Activated naive CD4-positive, alpha-beta T cell (primary cell): ENCODE measurements at places on chromosomes 6 and 20.

DNA sequence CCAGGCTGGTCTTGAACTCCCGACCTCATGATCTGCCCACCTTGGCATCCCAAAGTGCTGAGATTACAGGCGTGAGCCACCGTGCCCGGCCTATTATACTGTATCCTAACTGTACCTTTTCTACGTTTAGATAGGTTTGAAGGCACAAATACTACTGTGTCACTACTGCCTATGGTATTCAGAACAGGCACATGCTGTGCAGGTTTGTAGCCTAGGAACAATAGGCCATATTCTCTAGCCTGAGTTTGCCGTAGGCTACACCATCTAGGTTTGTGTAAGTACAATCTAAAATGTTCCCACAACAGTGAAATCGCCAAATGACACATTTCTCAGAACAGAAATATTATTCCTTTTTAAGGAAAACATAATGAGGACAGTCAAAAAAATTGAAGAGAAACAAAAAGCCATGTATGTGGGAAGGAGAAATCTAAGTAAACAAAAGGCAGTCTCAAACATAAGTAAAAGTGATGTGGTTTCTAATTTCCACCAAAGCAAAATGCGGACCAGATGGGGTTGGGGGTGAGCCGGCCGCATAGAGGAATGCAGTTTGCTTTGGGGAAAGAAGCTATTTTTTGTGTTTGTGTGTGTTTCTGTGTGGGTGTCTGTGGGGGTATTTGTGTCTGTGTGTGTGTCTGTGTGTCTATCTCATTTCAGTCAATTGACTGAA lies 192.6 kb upstream of the SALL4 start:
- no peak for DNase-seq

DNA sequence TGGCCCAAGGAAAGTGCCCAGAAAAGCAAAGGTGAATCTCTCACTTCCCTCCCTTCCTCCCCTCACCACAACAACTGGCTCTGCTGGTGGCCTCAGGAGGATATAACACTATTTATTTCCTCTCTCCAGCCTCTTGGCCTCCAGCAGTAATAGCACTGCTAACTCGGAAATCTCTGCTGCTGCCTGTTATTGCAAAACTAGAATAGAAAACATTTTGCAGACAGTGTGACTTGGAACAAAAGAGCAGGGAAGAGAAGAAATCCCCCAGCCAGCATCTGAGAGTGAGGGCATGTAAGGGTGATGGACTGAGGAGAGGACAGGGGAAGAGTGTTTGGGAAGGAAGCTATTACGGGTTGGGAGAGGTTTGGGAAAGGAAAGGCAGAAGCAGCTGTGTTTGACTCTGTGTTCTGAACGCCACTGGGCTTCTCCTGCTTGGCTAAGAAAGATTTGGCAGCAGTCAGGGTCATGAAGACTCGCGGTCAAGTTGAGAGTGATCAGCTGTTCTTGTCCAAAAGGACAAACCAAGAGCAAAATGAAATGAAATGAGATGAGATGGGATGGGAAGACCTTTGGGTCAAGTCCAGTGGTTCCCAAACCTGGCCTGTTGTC lies 81.0 kb upstream of the SNX9 start:
- no peak for DNase-seq

GRCh38 chr6:16338577-16339264 lies 100.3 kb downstream of the GMPR start:
- no peak for DNase-seq

DNA sequence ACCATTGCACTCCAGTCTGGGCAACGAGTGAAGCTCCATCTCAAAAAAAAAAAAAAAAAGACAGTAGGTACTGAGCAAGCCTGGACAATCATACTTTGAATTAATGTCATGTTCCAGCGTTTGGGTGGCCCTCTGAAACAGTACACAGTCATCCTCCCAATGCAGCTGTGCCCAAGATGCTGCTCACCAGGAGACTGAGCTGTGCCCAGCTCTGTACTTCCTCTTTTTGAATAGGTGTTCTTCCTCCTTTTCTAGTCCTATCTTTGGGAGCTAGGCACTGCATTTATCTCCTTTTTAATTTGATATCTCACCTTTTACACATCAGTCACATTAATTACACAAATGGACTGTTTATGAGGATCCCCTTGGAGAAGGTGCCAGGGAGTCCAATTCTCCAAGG lies 101.5 kb downstream of the RPP40 start:
- no peak for DNase-seq

GRCh38 chr6:57017841-57018240 lies 28.7 kb upstream of the KIAA1586 start:
- no peak for DNase-seq

DNA sequence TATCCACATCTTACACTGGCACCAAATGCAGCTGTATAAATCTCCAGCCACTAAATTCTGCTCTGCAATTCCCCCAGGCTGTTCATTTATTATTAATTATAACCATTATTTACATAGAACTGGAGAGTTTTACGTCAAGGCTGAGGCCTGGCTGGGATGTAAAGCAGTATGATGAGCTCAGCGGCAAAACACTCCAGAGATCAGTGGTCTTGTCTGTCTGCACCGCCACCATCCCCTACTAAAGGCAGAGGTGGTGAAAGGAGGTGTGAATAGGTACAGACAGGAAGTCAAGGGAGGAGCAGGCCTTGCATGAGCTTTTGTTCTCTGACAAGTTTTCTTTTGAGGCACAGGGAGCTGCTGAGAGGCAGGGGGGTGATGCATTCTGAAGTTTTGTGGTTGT lies 159.9 kb upstream of the PCSK2 start:
- DNase-seq = no peak

DNA sequence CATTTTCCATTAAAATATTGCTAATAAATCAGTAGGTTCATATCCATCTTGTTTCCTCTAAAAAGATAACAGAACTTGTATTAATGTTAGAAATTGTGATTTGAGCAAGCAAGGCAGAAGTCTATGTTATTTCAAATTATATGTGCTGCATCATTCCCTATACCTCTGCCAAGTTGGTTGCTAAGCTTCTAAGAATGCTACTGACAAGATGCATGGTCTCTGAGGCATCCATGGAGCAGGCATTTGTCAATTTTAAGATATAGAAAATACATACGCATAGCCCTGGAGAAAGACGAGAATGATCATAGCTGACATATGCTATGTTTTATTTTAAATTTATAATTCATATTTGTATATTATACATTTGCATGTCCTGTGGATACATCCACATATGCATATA lies 168.3 kb upstream of the THEMIS start:
- DNase-seq = no peak
